ENCODE measurements at places on chromosomes 12 and 14.

- DNase-seq: peak; percentile 66
Measured at GRCh38 chr14:55354500-55354899, 57.1 kb downstream of the ATG14 start.

GRCh38 chr12:53103860-53104305 lies 597 bp downstream of the SOAT2 start:
- no peak for DNase-seq

- no peak for DNase-seq
Measured at GRCh38 chr14:96065661-96066459, 26.7 kb downstream of the C14orf132 start.

- DNase-seq: no peak
Measured at GRCh38 chr12:101877806-101878242, 444 bp downstream of the DRAM1 start.

DNA sequence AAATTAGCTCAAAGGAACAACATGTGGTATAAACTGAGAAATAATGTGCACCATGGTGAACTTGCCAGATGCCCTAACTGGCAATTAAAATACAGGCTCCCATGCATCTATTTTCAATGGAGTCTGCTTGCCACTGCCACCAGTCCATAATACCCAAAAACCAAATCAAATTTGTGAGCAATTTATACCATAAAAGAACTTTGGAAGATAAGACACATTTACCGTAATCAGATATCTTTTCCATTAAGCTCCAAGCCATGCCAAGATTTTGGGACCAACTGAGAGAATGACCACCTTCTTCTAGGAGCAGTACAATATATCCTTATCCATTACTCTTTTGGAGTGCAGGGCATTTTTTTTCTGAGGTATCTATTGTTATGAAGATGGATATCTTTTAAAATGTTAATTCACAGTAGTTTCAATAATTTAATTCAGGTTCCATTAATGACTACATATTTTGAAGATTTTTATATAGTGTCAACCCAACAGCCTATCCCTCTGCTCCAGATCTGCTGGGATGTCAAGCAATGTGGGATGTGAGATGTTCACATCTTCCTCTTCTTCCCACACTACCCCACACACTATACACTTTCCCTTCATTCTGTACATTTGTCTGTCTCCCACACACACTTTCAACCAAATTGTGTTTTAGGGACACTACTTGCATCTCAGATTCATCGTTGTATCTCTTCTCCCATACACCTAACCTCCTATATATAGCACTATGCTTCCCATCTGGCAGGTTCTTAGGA lies 53.3 kb downstream of the KIF21A start:
- no peak for DNase-seq

DNA sequence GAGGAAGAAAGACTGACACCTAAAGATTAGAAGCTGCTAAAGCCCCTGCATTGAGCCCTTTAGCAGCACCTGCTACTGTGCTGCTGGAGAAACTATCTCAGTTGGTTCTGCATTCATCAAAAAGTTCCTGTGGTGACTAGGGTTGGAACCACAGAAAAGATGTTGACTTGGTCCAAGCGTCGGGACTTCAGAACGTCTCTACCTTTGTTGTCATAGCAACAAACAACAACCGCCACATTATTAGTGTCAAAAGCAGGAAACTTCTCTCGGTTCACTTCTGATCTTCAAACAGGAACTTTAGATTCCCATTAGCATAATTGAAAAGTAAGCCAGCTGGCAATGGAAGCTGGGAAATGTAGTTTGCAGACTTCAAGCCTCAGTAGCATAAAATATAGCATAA lies 368.0 kb downstream of the SEC23A start:
- DNase-seq: no peak

- no peak for DNase-seq
Measured at GRCh38 chr14:100901391-100902183, 1.9 kb downstream of the RTL1 start.

- DNase-seq: no peak
Measured at GRCh38 chr14:68730348-68730747, 62.5 kb downstream of the ZFP36L1 start.

GRCh38 chr14:64117671-64118402 lies 176.3 kb downstream of the ESR2 start:
- no peak for DNase-seq

GRCh38 chr14:24167469-24168114 lies 4.3 kb upstream of the REC8 start:
- DNase-seq: no peak

- no peak for DNase-seq
Measured at GRCh38 chr12:28622406-28622805, 432.1 kb downstream of the CCDC91 start.

Data from activated T-cell treated with anti-CD3 and anti-CD28 coated beads, Interleukin-2, amount 50 U/mL, for 48 hours (primary cell).